IMR-90 (cell line): ENCODE measurements at places on chromosomes 5 and 9. TPM values are rescaled to one million over a fixed set of nuclear protein-coding genes. Genes with fewer than 3 reads are reported as not detected.
A peak's percentile ranks its signal among the peaks of the same experiment; 100 is the strongest.

DNA sequence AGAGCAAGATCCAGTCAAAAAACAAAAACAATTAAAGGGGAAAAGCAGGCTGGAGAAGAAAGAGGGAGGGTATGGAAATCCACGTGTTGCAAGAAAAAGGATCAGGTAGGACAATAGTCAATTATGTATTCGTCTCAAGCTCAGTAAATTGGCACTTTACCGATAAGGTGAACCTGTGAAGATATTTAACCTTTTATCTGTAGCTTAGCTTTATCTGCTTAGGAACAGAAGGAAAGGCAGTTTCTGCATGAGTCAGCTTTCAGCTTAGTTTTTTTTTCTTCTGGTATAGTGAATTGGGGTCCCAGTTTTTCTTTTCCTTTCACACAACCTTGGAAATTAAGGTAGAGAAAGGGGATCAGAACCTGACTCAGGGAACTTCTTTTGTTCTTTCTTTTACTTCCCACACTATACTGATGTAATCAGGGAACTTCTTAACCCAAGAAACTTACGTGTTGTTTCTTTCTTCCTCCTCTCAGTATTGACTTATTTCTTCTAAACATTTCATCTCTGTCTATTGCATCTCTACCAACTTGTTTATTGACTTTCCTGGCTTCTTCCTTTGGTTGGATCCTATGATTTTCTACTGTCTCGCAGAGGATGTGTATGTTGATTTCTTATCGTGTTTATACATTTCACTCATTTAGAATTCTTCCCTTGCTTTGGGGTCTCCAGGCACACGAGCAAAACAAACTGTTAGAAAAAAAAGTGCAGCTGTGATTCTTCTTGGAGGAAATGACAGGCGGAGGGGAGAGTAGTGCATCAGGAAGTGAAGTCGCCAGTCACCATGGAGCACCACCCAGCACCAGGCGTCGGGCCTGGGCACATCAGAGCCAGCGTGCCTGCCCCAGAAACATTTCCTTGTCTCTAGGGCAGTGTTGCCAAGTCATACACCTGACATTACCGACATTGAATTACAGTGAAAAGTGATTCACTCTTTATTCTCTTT, 123.0 kb upstream of the LHFPL2 start:
- peak; percentile 25 for DNase-seq

DNA sequence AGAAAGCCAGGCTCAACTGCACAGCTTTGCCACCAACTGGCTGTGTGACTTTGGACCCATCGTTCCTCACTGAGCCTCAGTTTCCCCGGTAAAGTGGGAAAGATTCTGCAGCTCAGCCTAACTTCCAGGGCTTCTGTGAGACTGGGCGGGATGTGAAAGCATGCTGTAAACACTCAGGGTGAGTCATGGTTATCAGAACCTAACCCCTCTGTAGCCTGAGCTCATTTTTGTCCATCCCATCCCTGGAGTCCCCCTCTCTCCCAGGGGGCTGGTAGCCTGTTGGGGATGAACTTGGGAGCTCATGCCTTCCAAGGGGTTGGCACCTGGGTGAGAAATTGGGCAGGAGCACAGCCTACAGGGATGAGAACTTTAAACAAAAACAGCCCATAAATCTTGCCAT, 2.3 kb downstream of the CCDC69 start:
- peak; percentile 55 for DNase-seq

- no peak for DNase-seq
These were observed 186.7 kb upstream of the ELL2 start for GRCh38 chr5:96148376-96148775.

The NSG2 gene
- not detected in 2 replicates for total RNA-seq

DNA sequence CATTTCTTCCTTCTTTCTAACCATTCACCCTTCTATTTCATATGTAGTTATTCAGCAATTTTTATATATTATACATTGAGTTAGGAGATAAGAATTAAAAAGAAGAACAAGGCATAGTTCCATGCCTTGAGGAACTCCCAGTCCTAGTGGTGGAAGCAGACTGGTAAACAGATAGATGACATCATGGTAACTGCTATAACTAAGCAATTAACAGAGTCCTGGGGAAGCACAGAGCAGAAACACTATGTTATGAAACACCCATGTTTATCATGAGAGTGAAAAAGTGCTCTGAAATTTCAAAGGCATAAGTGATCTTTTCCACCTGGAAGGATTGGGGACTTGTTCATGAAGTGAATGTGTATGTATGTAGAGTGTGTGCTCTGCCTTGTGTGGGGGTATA, 14.6 kb downstream of the PAPPA start:
- DNase-seq = no peak

The MORN5 gene
- total RNA-seq = not detected in 2 replicates

DNA sequence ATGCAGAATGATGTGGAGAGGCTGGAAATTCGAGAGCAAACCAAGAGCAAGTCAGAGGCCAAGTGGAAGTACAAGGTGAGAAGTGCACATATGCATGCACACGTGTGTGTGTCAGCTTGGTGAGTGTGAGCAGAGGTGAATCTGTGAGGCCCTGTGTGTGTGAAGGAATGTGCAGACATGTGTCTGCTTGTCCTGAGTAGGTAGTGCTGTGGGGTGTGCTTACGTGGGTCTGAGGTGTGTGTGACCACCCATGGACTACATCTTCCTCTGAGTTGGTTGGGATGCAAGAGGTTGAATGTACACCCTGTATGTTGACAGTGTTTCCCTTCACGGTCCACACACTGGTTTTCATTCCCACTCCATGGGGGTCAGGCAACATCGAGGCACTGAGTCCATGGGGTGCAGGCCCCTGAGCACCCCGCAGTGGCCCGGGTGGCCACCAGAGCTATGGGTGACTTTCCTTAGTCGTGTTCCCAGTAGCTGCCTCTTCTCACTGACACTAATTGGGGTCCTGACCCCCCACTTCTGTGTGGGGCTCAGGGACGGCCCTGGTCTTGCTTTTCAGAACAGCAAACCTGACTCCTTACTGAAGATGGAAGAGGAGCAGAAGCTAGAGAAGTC, 86.7 kb downstream of the PHF2 start:
- DNase-seq = no peak

The PLCXD3 gene
- total RNA-seq = under 0.01 TPM in 2 replicates

- no peak for DNase-seq
These were observed 137.4 kb downstream of the STK32A start for GRCh38 chr5:147372191-147372590.

- DNase-seq = no peak
These were observed 43.8 kb downstream of the THBS4 start for GRCh38 chr5:80078921-80079320.

- no peak for DNase-seq
These were observed 83.7 kb downstream of the PDE6A start for GRCh38 chr5:149860801-149861322.

DNA sequence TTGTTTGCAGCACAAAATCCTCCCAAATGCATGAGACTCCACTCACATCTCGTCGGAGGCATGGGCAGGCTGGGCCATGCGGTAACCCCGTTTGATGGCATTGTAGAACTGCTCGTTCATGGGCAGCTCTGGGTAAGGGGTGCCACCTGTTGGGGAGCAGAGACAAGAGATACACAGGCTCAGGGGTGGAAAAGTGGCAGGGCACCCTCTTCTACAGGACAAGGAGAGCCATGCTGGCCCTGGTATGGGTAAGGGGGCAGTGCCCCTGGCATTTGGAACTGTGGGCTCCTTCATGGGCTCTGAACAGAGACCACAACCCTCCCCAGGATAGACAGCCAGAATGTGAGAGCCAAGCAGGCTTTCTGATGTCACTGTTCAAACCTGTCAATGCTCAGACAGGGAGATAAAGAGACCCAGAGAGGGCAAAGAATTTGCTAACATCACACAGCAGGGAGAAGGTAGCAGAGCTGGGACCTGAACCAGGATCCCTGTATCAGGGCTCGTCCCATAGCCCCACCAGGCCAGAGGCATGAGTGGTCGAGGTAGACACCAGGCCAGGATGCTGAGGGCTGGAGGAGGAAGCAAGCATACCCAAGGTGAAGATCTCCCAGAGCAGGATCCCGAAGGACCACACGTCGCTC, 33.2 kb upstream of the CSF1R start:
- DNase-seq = no peak

The GGTA1 gene
- total RNA-seq = not detected in 2 replicates

DNA sequence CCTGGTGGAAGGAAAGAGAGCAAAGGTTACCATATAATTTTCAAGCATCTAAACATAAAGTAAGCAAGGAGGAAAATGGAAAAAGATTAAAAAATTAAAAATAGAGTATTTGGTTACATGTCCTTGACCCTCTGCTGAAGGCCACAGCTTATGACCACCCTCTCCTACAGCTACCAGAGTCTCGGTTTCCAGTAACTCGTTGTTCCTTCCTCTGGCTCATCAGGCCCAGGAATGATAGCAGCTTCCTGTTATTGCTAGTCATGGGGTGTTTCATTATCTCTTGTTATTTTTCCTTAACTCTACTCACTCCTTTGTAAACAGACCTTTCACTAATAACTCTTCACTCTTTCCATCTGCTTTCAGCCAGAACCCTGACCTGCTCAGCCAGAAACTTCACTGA, 102.2 kb downstream of the YTHDC2 start:
- peak; percentile 60 for DNase-seq

- DNase-seq = no peak
These were observed 478 bp downstream of the RAB14 start for GRCh38 chr9:121201045-121201737.

GRCh38 chr5:53936481-53937352, 373.7 kb downstream of the ARL15 start:
- DNase-seq = no peak

GRCh38 chr5:179131886-179132585, 71.9 kb downstream of the ZNF354C start:
- DNase-seq = no peak

- peak; percentile 65 for DNase-seq
These were observed 284.3 kb downstream of the CCDC171 start for GRCh38 chr9:15837079-15837679.

The GRIN1 gene
- total RNA-seq = not detected in 2 replicates

GRCh38 chr5:86807046-86808031, 189.6 kb downstream of the COX7C start:
- no peak for DNase-seq

DNA sequence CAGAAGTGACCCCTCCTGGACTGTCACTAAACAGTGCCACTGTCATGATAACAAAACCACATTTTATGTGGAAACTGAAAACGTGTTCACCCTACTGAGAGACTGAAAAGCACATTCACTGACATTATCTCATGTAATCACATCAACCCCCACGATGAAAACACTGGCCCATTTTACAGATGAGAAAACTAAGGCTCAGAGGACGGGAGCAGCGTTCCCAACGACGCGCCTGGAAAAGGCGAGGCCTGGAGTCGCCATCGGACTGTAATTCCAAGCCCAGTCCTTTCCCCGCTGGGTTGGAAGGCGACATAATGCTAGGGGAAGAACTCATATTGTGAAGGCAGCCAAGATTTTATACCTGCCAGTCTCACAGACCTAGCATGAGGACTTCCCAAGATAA, 140.0 kb downstream of the ADAMTS2 start:
- no peak for DNase-seq

The PCDHB5 gene
- total RNA-seq = 0.18 and 0.28 TPM in 2 replicates

DNA sequence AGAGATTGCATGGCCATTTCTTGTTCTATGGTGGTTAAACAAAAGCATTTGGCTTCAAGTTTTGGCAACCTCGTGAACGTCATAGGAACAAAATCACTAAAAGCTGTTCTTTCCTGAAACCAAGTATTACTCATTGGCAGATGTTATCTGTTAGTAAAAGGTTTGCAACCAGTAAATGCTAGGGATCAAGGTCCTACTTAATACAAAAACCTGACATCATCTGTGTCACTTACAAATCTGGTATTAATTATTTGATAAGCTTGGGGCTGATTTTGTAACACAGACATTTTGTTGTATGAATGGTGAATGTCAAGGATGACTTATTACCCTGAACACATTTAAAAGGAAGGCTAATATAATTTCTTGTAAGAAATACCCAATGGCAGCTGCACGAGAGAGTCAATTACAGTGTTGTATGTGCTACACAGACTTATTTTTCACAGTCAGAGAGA, 486.4 kb upstream of the ZNF608 start:
- peak; percentile 86 for DNase-seq

GRCh38 chr5:113299591-113299990, 135.2 kb downstream of the TSSK1B start:
- no peak for DNase-seq

GRCh38 chr9:85430659-85431338, 311.0 kb downstream of the AGTPBP1 start:
- no peak for DNase-seq

DNA sequence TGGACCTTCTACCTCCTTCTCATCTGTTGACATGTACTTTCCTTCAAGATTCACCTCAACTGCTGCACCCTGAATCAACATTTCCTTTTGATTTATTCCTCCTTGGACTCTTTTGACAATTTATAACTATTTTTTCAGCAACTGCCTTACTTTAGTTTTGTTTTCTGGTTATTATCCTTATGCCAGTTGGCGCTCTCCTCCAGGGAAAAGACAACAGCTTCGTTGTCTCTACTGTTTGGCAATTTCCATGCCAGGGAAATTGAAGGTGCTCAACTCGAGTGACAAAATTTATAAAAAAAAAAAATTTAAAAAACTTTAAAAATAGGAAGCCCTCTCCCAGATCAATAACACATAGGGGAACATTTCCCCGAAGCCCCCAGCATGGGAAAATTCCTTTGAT, 549.2 kb upstream of the DMAC1 start:
- no peak for DNase-seq

- no peak for DNase-seq
These were observed 146.1 kb downstream of the GHR start for GRCh38 chr5:42569325-42569724.

DNA sequence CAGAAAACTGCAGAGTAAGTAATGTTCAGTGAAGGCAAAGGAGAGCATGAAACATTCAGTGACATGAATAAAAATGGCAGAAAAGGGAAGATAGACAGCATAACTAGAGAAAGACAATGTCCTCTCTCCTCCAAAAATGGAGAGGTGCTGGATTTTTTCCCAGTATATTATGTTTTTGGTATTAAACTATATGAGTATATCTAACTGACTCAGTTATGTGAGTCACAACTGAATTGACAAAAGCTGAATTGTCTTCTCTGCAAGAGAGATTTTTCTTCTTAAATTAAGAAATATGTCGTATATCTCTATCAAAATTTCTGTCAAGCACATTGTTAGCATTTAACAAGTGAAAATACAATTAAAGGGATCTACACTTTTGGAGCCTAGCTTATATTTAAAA, 375.1 kb downstream of the CHSY3 start:
- no peak for DNase-seq

GRCh38 chr5:604391-604831, 7.7 kb upstream of the CEP72 start:
- no peak for DNase-seq

- no peak for DNase-seq
These were observed 192.9 kb downstream of the RAB3C start for GRCh38 chr5:58775701-58776262.

GRCh38 chr5:16732356-16732755, 115.6 kb upstream of the RETREG1 start:
- no peak for DNase-seq
